RKO (cell line): ENCODE measurements at places on chromosomes 7 and 10.

DNA sequence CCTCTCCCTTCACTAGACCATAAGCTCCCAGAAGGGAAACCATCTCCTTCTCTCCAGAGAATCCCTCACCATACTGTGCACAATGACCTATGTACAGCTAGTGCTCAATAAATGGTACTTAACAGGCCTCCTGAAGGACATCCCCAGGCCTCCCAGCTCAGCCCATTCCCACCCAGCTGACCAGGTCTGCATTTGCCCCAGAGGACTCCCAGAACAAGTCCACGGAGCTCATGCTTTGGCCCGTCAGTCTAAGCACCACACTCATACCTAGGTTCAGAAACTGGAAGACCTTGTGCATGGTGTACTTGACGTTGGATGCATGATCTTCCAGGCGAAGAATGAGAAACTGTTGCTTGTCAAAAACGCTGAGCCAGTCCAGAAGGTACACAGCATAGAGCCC, 81.3 kb downstream of the CHST15 start:
- no peak for DNase-seq

- DNase-seq: peak; percentile 89
Measured at GRCh38 chr7:131072505-131073091, 255.1 kb upstream of the MKLN1 start.

GRCh38 chr7:92636018-92636560, 45.9 kb upstream of the FAM133B start:
- no peak for DNase-seq

DNA sequence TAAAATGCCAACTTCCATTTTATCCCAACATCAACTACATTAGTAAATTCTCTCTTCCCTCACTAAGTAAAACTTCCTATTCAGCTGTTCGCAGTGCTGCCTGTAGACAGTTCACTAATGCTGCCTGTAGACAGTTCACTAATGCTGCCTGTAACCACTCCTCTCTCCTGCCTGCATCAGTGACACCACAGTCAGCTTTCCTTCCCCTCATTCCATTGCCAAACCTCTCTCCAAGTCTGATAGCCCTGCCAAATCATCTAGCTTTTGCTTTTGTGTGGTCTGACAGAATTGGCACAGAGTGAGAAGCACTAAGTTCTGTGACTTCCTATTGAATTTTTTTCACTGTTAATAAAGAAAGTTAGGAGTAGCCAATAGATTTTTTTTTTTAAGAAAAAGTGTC, 43.0 kb upstream of the MACC1 start:
- DNase-seq: no peak

DNA sequence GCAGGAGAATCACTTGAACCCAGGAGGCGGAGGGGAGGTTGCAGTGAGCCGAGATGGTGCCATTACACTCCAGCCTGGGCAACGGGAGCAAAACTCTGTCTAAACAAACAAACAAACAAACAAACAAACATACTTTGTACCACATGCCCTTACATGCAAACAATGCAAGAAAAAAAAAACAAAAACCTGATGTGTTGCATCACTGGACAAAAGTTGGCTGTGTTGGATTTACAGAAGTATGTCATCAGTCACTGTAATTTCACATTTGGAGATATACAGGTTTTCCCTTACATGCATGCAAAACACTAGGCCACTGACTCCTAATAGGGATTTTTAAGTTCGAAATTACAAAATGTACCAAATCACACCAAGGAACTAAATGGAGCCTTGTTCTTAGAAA, 138.5 kb downstream of the SRPK2 start:
- DNase-seq: no peak

- peak; percentile 8 for DNase-seq
Measured at GRCh38 chr7:24701261-24702235, 55.7 kb downstream of the GSDME start.

DNA sequence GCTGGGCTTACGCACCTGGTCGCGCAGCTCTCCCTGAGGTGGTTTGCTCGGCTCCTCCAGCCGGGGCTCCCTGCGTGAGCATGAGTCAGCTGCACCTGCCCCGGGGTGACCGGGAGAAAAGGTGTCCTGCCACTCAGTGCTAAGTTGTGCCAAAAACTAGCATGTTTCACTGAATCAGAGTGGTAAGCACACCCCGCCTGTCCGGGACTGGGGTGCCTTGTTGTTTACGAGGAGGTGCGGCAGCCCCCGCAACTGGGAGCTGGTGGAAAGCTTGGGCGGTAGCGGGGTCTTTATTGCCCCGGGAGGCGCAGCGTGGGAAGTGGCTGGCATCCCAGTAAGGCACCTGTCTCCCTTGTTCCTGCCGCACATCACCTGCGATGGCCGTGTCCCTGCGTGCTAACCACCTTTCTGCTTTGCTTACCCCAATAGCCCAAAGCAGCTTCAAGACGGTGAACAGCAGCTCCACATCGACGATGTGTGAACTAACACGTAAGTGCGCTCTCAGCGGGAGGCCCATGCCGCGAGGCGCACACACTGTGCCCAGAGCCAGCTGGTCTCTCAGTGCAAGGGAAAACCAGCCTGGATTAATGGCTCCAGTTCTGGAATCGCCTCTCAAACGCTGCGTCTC, 506.6 kb upstream of the FOXK1 start:
- DNase-seq: no peak

DNA sequence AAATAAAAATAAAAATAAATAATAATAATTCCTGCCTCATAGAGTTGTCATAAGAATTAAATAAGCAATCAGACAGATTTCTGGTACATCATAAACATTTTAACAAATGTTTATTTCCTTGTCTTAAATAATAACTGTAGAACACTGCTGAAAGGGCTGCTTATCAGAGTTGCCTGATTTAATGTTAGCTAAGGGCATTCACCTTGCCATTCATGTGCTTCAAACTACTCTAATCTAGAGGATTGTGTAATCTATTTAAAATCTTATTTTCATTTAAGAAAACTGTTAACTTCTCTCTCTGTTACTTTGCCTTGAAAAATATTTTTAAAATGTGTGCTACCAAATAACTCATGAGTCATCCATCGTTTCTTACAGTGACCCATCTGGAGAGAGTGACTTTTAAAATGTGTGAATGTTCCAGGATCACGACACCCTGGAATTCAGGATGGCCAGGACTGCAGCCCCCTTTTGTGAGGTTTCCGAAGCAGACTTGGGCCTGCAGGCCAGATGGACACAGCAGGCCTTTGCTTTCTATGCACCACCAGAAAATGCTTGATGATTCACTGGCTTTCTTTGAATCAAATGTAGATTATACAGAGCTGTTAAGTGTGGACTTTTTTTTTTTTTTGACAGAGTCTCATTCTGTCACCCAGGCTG, 109.1 kb upstream of the TNS3 start:
- DNase-seq: no peak

DNA sequence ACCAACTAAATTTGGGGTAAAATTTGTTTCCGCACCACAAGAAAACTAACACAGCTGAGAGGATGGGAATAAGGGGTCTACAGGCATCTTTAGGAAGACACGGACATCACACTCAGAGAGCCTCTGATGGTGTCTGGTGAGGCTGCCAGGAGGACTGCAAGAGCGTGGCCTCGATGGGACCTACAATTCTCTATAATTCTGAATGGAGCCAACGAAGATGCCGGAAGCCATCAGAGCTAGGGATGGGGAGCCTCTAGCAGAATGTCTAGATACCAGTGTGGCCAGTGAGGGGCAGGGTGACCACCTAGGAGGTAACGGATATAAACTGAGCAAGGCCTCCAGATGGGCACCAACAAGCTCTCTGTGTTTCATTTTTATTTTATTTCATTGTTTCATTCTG, 7.5 kb downstream of the GRID1 start:
- no peak for DNase-seq

DNA sequence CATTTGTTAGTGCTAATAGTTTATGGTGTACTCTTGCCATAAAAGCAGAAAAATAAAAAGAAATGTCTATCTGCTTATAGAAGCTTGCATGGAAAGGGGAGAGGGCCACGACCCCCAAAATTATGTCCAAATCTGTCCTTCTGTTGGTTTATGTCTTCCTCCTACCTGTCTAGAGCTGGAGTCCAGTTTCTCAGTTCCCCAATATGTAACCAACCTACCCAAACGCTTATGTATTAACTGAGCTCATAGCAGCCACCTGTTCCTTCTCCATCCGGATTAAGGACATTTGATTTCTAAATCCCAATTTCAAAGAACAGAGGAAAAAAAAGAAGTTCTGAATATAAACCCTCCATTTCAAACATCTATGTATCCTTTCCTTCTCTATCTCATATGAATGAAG, 30.3 kb upstream of the TPK1 start:
- no peak for DNase-seq

DNA sequence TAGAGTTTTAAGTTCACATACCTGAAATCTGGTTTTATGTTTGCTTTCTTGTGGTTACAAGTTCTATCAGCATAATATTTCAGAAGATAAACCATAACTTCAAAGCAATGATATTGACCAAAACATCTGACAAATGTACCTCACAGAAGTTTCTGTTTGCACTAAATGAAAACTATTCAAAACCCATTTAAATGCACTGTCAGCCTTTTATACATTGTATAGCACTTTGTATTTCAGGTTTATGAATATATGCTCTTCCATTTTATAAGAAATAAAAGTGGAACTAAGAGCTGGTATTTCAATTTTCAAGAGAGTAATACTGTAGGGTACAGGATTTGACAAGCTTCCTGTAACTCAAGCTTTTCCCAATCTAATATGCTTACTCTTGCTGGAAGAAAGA, 388.6 kb upstream of the MBL2 start:
- DNase-seq: no peak

GRCh38 chr7:44285561-44285960, 39.8 kb downstream of the CAMK2B start:
- no peak for DNase-seq

DNA sequence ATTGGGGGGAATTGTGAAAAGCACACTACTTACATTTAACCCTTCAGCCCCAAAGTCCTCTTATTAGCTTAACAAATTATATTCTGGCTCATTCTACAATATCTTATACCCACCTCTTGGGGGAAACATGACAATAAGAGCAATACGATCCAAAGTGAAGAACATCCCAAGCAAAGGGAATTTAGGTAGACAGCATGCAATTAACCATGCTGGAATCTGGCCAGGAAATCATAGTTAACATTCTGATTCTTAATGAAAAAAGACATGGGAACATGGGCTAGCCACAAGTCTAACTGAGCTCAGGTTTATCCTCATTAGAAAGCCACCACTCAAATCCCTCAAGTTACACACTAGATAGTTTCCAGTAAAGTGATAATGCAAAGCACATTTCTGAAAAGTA, 241.9 kb upstream of the SLC26A5 start:
- no peak for DNase-seq

GRCh38 chr10:70940834-70941568, 52.6 kb upstream of the PCBD1 start:
- no peak for DNase-seq

- no peak for DNase-seq
Measured at GRCh38 chr10:133388973-133389818, 4.8 kb upstream of the MTG1 start.

- DNase-seq: no peak
Measured at GRCh38 chr7:94350734-94351133, 44.0 kb upstream of the COL1A2 start.
